ENCODE measurements at places on chromosomes 2 and 18.

- no peak for DNase-seq
These were observed 303.3 kb upstream of the GULP1 start for GRCh38 chr2:187988348-187988747.

DNA sequence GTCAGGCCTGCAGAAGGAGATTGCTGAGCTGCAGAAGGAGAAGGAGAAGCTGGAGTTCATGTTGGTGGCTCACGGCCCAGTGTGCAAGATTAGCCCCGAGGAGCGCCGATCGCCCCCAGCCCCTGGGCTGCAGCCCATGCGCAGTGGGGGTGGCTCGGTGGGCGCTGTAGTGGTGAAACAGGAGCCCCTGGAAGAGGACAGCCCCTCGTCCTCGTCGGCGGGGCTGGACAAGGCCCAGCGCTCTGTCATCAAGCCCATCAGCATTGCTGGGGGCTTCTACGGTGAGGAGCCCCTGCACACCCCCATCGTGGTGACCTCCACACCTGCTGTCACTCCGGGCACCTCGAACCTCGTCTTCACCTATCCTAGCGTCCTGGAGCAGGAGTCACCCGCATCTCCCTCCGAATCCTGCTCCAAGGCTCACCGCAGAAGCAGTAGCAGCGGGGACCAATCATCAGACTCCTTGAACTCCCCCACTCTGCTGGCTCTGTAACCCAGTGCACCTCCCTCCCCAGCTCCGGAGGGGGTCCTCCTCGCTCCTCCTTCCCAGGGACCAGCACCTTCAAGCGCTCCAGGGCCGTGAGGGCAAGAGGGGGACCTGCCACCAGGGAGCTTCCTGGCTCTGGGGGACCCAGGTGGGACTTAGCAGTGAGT is 19.4 kb downstream of the FOSL2 start:
- DNase-seq: no peak

DNA sequence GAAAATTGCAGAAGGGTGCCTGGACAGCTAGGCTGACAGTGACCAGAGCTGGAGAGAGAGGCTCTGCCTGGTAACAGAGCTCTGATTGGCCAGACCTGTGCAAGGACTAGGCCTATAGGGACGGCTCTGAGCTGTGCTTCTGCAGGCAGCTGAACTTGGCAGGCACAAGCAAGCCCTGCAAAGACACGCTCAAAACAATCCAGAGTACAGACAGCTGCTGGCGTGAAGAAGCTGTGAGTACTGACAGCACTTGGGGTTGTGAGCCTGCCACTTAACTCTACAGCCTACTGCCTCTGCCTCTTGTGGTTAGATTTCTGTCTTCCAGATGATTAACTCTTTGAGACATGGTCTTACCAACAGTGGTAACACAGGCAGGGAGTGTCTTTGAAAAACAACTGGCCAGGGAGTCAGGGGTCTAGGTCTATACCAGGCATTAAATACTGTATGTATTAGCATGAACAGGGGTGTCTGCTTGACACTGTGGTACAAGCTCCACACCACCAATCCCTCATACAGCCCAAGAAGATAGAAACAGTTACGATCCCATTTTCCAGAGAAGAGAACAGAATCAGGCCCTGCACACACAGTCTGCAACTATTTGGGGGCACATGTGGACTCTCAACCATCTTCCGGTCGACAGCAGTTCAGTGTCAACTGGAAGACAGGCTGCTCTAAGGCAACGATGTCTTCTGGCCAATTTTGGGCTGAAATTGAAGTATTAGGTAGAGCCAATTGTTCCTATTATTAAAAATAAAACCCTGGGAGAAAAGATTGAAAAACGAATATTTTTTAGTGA is 568.4 kb downstream of the TNS1 start:
- peak; percentile 19 for DNase-seq

DNA sequence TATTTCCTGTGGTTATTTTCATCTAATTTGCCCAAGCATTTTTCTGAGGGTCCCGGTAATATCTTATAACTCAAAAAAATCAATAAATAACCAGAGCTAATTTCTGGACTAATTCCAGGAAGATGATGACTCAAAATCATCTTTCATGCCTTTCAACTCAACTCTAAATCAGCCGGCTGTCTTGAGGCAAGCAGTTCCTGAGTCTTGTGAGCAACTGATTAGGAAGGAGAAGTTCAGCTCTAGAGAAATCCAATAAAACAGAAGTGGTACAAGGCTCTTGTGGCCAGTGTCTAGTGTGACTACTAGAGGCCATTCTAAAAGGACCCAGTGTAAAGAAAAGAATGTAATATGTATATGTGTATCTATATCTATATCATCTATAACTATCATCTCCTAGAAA is 890.4 kb downstream of the TRIB2 start:
- no peak for DNase-seq

- no peak for DNase-seq
These were observed 455.4 kb upstream of the HNMT start for GRCh38 chr2:137508739-137509384.

- DNase-seq: no peak
These were observed 33.1 kb upstream of the DYNAP start for GRCh38 chr18:54557958-54558357.

- DNase-seq: no peak
These were observed 33.9 kb downstream of the INO80C start for GRCh38 chr18:35463827-35464226.

DNA sequence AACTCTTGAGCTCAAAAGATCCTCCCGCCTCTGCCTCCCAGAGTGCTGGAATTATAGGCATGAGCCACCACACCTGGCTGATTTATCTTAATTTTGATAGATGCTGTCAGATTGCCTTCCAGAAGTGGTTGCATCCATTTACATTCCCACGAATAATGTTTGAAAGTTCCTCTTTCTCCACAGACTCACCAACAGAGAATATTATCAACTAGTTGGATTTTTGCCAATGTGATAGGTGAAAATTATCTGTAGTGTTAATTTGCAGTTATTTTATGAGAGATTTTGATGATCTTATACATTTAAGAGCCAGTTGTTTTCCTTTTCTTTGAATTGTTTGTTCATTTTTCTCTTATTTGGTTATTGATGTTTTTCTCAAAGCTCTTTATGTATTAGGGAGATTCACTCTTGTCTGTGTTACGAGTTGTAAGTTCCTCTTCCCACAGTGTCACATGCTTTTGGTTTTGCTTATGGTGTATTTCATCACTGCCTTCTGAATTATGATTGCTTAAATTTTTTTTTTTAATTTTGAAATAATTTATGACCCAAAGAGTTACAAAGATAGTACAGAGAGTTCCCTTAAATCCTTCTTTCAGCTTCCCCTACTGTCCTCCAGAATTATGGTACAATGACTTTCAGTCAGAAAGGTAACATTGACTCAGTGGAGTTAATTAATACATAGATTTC is 20.7 kb upstream of the NT5DC4 start:
- no peak for DNase-seq

DNA sequence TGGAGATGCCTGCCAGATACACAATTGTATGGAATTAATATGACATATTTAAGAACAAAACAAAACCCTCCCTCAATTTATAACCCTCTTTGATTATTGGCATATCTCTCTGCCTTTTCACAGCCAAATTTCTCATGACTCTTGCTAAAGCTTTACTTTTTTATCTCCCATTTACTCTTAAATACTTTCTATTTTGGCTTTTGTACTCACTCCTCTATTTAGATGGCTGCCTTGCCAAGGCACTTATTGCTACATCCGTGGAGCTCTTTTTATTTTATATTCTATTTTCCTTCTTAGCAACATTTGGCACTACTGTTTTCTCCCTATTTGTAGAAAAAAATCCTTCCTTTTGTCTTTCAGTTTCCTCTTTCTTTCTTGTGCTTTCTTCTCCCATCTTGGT is 466.4 kb upstream of the CWC22 start:
- no peak for DNase-seq

DNA sequence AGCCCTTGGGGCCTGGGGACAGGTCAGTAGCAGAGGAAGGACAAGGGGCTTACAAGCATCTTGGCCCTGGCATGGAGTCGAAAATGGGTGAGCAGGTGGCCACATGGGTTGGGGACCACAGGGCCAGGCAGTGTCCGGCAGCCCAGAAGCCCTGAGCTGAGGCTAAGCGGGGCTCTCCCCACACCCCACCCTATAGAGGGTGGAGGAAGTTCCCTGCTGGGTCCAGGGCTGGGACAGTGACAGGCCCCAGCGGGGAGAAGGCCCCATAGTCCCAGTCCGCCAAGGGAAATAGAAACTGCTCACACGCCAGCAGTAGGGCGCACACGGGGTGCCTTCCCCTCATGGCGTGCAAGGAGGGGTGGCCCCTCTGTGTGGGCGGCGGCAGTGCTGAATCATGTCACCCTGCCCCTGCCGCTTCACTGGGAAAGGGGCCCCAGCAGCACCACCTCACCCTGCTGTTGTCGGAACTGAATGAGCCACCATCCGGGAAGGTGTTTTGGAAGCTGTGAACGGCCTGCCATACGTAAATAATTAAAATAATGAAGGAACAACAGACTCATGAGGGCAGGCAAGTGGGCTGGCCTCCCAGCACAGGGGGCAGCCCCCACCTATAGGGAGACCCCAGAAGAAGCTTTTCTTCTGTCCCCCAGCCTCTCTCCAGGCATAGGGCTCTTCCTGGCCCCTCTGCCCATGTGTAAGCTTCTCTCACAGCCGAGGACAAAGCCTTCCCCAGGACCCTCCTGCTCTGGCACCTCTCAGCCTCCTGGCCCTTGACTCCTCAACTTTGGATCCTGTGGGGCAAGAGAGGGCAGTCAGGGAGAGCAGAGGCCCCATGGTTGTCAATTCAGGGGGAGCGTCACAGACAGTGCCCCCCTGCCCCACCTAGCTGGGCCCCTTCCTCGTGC is 12.7 kb upstream of the DUSP2 start:
- DNase-seq: peak; percentile 91

- no peak for DNase-seq
These were observed 262.0 kb downstream of the HAUS1 start for GRCh38 chr18:46366201-46366600.

- no peak for DNase-seq
These were observed 80.7 kb downstream of the PXDN start for GRCh38 chr2:1663621-1664020.

DNA sequence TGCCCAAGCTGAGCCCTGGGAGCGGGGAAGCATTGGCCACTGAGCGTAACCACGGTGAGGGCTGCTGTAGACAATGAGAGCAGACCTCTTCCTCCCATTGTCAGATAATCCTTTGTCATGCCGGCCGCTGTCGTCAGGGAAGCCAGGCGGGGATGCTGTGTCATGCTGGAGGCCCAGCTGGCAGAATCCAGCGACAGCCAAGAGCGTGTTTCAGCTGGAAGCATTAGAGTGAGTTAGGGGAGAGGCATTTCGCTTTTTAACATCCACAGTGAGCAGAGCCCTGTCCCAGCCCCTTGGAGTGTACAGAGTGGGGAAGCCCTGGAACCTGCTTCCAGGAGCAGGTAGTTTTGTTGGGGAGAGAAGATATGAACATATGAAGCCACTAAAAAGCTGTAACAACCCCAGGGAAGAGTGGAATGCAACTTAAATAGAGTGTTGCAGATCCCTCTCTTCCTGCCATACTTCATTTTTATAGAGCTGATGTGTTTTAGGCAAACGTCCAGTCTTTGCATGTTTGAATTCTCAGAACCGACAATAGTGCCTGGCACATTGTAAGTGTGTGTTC is 7.0 kb downstream of the CTIF start:
- no peak for DNase-seq

GRCh38 chr2:76501641-76502040 is 790.9 kb upstream of the GCFC2 start:
- DNase-seq: no peak

- no peak for DNase-seq
These were observed 43.0 kb downstream of the ADCY3 start for GRCh38 chr2:24877067-24877466.

DNA sequence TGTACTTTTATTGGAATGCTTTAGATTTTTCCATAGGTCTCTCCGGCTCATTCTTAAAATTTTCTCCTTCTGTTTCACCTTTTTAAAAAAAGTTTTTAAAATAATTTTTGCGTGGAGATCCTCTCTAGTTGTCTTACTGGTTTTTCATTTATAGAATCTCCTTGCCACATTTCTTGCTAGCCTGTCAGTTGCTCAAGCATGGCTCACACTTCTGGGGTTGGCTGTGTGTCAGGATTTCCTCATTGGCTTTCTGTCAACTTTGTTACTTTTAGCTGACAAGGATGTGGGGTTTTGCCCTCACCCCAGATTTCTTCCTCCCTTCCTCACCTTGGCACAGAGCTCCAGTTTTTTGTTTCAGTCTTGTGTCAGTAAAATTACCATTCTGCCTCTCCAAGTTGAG is 124.6 kb downstream of the ZNF407 start:
- no peak for DNase-seq

GRCh38 chr2:101736233-101736632 is 38.7 kb downstream of the MAP4K4 start:
- no peak for DNase-seq

- no peak for DNase-seq
These were observed 308.1 kb downstream of the OSR1 start for GRCh38 chr2:19050354-19050753.

- DNase-seq: no peak
These were observed 241.1 kb upstream of the VWC2L start for GRCh38 chr2:214169736-214170135.

- no peak for DNase-seq
These were observed 124.2 kb downstream of the MRO start for GRCh38 chr18:50695431-50696176.

DNA sequence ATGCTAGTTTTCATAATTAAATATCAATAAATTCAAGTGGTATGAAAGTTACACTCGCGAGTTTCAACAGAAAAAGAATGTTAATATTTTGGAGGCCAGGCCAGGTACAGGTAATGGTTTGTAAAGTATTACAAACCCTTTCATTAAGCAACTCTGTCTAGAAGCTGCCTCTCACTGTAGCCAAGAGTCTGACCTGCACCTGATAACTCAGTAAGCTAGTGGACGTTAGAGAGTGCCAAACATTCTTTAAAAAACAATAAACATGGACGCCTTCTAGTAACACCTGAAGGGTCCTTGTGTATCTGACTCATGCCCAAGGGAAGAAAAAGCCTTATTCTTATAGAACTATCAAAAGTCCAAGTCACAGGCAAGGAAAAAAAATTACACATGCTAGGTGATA is 70.2 kb downstream of the MBD2 start:
- DNase-seq: no peak

DNA sequence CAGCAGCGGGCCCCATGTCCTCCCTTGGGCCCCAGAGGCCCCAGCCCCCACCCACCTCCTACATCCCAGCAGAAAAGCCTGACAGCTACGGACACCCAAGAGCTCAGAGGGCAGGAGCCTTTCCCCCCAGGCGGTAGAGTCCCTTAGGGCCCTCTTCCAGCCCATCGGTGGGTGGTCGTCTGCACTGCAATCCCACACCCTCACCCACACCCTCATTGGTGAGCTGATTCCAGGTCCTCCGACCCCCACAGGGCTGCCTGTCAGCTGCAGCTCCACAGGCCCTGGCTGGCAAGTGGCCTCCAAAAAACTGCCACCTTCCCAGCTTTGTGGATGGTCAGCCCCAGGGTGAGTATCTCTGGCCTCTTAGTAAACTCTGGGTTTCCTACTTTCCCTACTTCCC is 10.5 kb downstream of the TCF23 start:
- no peak for DNase-seq
